ENCODE measurements at places on chromosomes 2 and 18.

DNA sequence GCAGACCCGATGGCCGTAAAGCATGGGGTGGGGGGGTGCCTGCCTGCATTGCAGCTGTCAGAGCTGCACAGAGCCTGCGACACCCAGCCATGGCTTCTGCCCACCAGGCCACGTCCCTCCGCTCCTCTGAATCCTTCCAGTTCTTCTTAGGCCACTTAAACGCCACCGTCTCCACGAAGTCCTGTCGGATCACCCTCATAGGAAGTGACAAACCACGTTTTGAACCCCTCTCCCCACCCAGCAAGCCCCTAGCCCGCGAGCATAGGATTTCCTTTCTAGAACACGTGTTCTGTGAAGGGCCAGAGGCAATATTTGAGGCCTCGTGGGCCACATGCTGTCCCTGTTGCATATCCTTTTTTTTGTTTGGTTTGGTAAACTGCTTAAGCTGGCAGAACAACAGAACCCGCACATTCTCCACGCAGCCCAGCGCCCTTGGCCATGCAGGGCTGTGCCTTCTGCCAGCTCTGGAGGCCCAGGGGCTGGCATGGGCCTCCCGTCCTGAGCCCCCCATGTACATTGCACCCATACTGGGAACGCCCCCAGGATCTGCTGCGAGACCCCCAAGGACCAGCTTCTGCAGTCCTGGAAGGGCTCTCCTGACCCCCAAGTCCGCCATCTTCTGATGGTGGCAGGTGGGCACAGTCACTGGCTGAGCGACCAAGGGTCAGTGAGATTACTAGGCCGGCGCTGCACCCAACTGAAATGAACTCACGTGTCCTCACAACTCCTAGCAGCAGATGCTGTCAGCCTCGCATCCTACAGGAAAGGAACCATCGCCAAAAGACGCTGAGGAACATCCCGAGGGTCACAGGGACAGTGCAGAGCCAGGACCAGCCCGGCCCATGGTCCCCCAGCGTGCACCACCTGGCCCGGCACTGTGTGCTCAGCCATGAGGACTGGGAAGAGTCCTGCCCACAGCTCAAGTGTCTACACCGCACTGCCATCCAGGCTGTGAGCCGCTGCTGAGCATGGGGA, 35.1 kb downstream of the ADI1 start:
- no peak for DNase-seq

- no peak for DNase-seq
These were observed 67.1 kb downstream of the PRELID3A start for GRCh38 chr18:12474876-12475275.

- DNase-seq: no peak
These were observed 172.3 kb downstream of the AKAIN1 start for GRCh38 chr18:5024741-5025140.

- DNase-seq: no peak
These were observed 11.5 kb downstream of the SF3B1 start for GRCh38 chr2:197423307-197423706.

GRCh38 chr2:16331772-16332171, 333.9 kb downstream of the CYRIA start:
- DNase-seq: no peak

- DNase-seq: no peak
These were observed 48.7 kb downstream of the TRIP12 start for GRCh38 chr2:229873123-229873581.

DNA sequence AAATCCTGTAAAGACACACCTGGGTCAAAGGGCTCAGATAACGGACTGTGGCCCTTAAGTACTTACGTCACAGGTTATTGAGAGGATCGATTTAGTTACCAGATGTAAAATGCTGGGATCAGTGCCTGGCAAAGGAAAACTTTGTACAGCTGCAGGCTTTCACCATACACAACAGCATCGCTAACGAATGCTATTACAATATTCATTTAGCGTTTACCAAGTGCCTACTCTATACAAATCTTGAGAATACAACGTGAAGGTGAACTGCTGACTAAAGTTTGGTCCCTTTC, 619 bp upstream of the MSH6 start:
- DNase-seq: no peak

GRCh38 chr18:64149916-64150438, 1.1 kb upstream of the LINC00305 start:
- peak; percentile 41 for DNase-seq

DNA sequence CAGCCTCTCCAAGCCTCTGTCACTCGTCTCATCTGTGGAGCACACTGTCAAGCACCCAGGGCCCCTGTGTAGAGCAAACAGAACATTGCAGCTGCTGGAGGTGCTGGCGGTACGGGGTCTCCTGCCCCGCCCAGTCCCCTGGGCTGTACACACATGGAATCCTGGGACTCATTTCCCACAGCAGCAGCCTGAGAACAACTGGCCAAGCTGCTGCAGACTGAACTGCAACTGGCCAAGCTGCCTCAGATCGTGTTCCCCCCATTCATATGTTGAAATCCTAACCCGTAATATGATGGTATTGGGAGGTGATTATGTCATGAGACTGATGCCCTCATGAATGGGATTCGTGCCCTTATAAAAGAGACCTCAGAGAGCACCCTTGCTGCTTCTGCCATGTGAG, 130.5 kb downstream of the NCK2 start:
- DNase-seq: peak; percentile 34

DNA sequence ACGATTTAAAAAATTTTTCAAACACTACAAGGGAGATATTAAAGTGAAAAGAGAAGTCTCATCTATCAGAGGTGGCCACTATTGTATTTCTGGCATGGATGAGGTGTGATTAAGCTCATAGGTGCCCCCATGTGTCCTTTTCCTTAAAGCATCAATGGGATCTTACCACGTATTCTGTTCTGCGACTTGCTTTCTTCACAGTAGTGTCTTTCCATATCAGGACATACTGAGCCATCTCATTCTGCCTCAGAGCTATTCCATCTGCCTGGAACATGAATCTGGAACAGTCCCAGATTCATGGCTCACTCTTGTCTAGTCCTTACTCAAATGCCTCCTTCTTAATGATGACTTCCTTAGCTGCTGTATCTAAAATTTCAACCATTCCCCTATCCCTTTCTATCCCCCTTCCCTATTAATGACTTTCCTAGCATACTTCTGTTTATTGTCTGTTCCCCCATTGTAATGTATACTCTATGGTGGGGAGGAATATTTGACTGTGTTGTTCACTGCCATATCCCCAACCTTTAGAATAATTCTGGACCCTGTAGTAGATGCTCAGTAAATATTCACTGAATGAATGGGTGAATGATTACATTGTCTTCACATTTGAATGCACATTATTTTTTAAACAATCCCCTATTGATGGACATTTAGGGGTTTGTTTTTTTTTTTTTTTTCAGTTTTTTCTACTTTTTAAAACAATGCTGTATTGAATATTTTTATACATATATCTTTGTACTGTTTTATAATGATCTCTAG, 11.1 kb downstream of the STAMBP start:
- no peak for DNase-seq

DNA sequence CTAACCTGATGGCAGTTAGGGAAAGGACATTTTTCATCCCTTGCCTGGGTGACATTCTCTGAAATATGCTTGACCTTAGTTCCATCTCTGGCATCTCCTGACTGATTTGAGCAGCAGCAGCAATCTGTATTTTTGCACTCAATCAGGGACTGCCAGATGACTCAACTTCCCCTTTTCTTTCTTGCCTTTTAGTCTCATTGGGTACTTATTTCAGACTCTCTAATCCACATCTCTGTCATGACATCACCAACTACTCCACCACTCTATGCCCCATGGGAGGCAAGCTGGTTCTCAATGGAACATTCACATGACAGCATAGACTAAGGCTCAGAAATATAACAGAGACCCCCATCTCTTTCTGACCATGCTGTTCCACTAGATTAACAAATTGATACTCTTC, 254.2 kb downstream of the RIT2 start:
- DNase-seq: no peak

- DNase-seq: no peak
These were observed 15.3 kb downstream of the WNT10A start for GRCh38 chr2:218895759-218896500.

GRCh38 chr2:28390746-28391563, 1.7 kb upstream of the FOSL2 start:
- peak; percentile 52 for DNase-seq

DNA sequence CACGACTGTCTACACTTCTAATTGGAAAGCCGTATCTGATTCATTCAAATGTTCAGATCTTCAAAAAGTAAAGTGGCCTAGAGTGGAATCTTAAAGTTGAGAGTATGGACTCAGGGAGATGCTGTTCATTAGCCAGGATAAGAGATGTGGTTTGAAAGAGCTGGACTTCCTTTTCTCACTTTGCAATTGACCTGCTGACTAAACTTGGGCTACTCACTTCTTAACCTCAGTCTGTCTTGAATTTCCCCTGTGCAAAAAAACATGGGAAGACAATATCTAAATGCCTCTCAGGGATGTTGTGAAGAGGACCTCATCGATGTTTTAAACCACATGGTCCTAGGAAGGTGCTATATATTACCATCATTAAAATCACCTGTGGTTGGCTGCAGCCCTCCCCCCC, 64.1 kb downstream of the BCL2 start:
- DNase-seq: no peak

- DNase-seq: no peak
These were observed 47.6 kb upstream of the IL1R1 start for GRCh38 chr2:102094917-102095316.

GRCh38 chr2:241458687-241459086, 49.7 kb downstream of the STK25 start:
- no peak for DNase-seq

DNA sequence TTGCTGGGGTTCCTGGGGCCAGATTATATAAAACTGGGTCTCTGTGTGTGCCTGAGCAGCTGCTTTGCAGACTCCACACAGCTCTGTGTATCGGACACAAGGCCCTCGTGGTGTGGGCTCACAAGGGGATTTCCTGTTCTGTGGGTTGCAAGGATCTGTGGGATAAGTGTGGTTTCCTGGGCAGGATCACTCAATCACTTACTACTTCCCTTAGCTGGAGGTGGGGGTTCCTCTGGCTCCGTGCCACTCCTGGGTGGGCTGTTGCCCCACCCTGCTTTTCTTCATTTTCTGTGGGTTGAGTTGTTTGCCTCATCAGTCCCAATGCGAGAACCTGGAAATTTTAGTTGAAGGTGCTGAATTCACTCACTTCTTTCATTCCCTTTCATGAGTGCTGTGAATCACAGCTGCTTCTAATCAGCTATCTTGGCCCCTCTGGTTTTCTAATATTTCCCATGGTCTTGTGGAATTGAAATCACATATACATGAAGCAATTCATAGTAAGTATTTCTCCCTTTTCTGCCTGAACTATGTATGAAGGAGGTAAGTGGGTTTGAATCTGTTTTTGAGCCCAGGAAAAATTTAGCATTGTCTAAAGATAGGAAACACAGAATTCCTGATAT, 196.3 kb downstream of the DCDC2C start:
- DNase-seq: no peak

DNA sequence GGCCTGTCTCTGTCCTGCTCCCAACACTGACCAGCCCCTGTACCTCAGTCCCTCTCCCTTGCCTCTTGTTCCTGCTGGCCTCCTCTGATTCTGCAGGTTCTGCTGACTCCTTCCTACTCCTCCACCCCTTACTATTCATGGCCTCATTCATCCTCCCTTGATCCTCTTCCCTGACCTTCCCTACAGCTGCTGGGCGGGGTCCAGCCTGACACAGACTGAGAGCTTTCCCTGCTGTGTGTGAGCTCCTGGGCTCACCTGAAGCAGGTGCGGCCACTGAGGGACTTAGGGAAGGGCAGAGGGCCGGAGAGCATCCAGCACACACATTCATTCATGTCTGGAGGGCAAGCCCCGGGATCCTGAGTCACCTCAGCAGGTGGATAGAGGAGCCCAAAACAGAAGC, 185.6 kb downstream of the CTIF start:
- no peak for DNase-seq

GRCh38 chr2:134337631-134338030, 83.8 kb downstream of the MGAT5 start:
- DNase-seq: no peak

DNA sequence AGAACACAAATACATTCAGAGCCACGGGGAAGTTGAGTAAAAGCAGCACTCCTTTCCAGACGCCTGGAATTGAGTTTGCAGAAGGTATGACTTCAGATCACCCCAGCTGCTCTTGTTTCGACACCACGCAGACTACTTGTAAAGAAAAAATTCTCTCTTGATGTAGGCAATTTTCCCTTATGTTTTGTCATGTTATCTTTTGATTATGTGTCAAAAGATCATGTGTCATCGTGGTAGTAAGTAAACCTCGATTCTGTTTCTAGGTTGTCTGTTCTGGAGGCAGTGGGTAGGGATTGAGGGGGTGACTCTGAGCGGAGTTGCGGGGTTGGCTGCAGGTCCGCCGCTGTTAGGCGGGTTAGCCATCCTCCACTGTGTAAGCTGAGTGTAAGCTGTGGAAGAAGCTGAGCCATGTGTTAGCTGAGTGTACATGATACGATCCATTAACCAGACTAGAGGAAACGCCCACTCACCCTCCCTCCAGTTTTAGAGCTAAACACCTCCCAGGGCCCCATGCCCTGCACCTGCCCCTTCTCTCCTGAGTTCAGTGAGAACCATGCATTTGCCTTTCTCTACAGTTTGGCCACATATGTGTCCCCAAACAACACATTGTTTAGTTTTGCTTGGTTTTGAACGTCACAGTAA, 181.8 kb downstream of the SNTG2 start:
- peak; percentile 93 for DNase-seq

DNA sequence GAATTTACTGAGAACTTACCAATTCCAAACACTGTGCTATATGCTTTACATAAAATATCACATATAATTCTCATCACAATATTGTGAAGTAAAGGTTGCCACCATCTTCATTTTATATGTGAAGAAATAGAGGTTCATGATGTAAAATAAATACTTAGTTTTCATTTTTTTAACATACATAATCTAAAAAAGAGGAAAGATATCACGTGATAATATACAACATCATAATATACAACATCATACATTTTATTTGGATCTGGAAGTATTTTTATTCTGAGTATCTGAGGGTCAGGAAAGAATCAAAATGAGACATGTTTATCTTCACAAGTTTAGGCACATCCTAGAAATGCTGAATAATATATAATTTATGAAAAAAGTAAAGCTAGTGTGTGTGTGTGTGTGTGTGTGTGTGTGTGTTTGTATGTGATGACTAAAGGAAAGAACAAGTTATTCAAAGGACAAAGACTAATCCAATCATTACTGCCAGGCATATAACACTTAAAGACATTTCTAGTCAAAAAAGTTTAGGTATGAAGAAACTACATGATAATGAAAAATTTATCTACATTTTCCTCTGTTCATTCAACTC, 65.5 kb upstream of the ARHGAP15 start:
- DNase-seq: no peak

- no peak for DNase-seq
These were observed 5.4 kb downstream of the MARS2 start for GRCh38 chr2:197710424-197711042.

- DNase-seq: no peak
These were observed 578.7 kb downstream of the ADCYAP1 start for GRCh38 chr18:1483385-1483784.

Data from NCI-H526 (cell line).